ENCODE measurements at places on chromosomes 3 and 15.

DNA sequence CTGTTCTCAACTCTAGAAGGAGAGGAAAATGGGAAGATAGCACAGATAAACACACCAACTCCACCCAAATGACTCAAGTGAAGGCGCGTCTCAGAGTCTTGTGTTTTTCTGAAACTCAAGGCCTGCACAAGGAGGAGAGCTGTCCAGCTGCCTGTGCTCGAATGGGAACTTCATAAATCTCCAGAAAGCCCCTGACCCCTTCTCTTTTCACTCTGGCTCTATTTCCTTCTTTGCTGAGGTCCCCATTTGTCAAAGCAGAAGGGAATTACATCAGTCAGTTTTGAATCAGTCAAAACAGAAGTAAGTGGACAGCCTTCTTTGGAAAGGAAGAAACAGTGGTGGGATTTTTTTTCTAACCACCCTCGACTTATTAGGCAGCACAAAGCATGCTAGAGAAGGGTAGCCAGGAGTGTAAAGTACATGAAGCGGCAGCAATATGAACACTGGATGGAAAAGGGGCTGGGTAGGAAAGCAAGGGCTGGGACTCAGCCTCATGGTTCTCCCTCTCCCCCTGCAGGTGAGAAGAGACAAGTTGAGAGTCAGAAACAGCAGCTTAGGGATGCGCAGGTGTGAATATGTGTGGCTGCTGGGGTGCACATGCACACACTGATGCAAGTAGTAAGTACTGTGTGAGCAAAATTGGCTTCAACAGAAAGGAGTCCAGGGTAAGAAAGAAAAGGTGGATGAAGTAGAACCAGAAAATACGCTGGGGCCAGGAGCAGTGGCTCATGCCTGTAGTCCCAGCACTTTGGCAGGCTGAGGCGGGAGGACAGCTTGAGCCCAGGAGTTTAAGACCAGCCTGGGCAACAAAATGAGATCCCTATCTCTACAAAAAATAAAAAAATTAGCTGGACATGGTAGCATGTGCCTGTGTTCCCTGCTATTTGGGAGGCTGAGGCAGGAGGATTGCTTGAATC is 36.6 kb upstream of the MAGEF1 start:
- no peak for DNase-seq

GRCh38 chr3:131630807-131631206 is 128.0 kb upstream of the MRPL3 start:
- no peak for DNase-seq

GRCh38 chr3:61761694-61762430 is 200.5 kb downstream of the PTPRG start:
- DNase-seq = no peak

GRCh38 chr3:14766428-14767244 is 52.1 kb upstream of the FGD5 start:
- no peak for DNase-seq

- no peak for DNase-seq
These were observed 39.0 kb downstream of the TAMM41 start for GRCh38 chr3:11807686-11808085.

DNA sequence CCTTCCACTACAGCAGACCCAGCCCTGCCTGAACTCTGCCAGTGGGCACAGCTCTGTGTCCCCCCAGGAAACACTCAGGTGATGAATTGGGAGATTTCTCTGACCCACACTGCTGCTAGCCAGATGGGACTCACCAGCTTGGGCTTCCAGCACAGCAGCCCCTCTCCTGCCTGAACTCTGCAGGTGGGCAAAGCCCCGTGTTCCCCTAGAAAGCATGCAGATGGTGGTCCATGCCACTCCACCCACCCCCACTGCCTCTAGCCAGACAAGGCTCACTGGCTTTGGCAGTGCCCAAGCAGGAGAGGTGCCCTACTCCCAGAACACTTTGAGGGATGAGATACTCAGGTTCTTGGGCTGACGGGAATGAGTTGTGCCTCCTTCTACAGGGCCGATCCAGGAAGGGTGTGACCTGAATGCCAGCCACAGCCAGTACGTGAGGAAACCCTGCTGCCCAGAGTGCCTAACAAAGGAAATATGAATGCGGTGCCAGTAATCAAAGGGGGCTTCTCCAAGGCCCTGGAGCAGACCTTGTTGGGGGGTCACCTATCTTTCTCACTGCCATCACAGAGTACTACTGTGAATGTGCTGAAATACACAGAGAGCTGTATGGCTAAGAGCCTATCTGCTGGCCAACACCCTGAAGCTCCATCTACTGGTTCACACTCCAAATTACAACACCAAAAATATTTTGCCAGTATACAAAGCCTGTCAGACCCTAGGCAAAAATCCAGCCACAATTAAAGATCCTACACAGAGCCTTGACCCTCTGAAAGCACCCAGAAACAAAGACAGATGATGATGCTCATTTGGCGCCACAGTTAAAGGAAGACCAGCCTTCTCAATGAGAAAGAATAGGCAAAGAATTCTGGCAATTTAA is 61.9 kb downstream of the BTLA start:
- DNase-seq = no peak

DNA sequence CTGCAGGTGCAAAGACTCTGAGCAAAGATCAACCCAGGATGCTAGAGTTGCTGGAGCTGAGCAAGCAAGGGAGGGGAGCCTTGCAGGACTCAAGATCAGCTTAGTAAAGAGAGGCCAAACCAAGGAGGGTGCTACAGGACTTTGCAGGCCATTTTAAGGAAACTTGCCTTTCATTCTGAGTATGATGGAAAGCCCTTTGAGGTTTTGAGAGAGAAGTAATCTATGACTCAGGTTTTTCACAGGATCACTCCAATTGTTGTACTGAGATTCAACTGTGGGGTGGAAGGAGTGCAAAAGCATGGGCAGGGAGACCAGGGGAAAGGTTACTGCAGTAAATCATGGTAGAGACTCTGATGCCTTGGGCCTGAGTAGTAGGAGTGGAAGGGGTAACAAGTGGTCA is 260.4 kb upstream of the GPR149 start:
- DNase-seq = no peak

- no peak for DNase-seq
These were observed 243.2 kb upstream of the LRRN1 start for GRCh38 chr3:3556078-3556477.

DNA sequence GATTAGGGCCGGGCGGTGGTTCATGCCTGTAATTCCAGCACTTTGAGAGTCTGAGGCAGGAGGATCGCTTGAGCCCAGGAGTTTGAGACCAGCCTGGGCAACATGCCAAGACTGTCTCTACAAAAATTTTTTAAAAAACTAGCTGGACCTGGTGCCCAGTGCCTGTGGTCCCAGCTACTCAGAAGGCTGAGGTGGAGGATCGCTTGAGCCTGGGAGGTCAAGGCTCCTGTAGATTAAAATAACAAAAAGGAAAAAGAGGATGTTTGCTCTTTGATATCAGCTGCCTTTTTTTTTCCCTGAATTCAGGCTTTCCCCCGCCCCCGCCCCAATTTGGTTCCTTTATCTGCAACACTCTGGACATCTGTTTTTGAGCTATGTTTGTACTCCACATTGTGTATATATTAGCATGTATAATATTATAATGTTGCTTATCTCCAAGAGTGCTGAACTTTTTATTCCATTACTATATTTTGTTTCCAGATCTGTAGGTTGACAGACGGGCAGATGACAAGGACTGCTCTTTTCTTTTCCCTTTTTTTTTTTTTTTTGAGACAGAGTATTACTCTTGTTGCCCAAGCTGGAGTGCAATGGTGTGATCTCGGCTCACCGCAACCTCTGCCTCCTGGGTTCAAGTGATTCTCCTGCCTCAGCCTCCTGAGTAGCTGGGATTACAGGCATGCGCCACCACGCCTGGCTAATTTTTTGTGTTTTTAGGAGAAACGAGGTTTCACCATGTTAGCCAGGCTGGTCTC is 4.6 kb downstream of the SNAP23 start:
- DNase-seq = no peak

DNA sequence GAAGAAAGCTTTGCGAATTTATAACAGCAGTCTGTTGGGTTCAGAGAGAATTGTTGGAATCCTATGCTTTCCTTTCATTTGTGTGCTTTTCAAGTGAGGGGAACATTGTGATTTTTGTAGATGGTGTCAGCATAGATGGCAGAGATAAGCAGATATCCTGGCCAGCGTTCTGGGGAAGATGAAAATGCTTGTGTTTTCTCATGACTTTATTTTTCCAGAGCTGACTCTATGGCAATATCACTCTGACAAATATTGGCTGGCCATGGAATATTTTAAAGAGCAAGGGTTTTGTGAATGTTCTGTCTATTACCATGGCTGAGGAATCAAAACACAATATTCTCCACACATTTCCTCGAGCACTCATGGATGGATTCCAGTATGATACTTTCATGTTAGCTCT is 108.8 kb downstream of the MITF start:
- DNase-seq = no peak

- peak; percentile 10 for DNase-seq
These were observed 136.9 kb upstream of the TOPAZ1 start for GRCh38 chr3:44104668-44105321.

DNA sequence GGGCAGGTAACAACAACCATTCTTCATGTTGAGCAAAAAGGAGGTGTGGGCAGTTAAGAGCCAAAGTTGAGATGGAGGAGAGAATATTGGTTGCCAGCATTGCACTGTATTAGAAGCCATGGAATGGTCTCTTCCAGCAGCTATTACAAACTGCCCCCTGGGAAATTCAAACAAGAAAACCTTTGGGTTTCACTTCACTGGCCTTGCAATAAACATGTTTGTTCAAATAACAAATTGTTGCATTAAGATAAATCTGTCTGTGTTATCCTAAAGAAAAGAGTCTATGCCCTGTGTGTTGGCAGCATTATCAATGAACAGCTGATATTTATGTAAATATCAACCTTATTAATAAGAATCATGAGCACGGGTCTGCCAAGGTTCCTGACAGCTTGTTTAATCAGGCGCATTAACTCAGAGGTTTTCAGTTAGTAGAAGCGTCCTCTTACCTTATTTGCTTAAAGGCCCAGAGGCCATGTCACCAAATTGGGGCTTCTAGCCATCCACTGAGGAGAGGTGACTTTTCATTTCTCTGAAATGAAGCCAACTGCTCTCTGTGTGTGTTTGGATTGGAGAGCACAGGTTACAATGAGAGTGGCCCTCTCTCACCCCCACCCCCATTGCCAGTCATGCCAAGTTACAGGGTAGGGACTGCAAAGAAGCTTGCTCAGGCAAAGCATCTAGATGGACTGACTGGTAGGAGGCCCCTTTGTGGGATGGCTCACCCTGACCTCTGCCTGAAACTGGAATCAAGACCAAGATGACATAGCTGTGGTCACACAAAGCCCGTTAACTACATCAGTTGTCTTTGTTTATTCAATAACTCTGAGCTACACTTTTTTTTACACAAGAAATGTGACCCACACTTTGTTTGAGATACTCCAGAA is 10.5 kb downstream of the FILIP1L start:
- peak; percentile 60 for DNase-seq

GRCh38 chr15:28105793-28106192 is 6.7 kb upstream of the OCA2 start:
- no peak for DNase-seq

- peak; percentile 45 for DNase-seq
These were observed 13.9 kb downstream of the CRYBG3 start for GRCh38 chr3:97835761-97836160.

- DNase-seq = no peak
These were observed 730 bp downstream of the HIGD1A start for GRCh38 chr3:42803414-42804105.

DNA sequence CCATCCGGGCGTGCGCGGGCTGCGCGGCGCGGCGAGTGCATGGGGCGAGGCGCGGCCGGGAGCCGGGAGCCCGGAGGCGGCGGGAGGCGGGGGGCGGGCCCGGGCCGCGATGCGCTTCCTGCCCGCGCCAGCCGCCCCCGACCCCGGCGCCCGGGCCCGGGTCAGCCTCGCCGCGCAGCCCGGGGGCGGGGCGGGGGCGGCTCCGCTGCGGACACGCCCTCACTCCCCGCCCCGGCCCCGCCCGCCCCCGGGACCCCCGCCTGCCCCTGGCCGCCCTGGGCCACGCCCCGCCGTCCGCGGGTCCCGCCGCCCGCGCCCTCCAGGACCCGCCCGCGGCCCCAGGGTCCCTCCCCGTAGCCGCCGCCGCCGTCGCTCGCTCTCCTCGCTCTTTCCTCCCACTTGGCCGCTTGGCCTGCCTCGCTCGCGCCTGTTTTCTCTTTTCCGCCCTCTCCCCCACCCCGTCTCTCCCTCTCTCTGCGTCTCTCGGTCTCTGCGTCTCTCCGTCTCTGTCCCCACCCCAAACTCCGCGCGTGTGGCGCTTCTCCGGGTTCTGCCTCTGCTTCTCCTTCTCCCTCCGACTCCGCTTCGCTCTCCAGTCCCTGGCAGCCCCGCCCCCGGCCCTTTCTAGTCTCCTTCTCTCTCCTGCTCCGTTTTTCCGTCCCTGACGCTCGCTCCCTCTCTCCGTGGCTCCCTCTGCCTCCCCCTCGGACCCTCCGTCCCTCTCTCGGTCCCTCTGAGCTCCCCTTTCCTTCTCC is at the start of gene PLXND1:
PLXND1 (minus strand) TSS at position 41 of the 755 bp plus-strand sequence; CDS start at position 4, 37 bp downstream.
- no peak for DNase-seq

Measured in non-pigmented ciliary epithelial cell (primary cell).